ENCODE measurements at places on chromosomes 11 and 22.
A peak's percentile ranks its signal among the peaks of the same experiment; 100 is the strongest.

DNA sequence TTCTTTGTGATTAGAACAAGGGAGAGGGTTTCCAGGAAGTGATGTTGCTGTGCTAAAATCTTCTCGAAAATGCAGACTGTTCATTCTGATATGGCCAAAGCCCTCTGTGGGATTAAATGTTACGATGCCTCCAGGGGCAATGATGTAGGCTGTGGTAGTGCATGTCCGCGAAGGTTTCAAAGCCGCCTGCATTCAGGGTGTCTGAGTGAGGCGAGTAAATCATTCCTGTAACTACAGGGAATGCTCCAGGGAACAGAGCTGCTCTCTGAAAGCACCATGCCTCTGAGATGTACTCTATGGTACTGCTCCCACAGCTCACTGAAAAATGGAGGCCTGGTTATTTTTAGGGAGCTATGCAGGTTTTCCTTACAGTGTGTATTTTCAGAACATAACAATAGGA, 21.2 kb downstream of the PDGFD start:
- DNase-seq: no peak

GRCh38 chr11:100841711-100842407, 154.8 kb downstream of the ARHGAP42 start:
- DNase-seq: no peak

DNA sequence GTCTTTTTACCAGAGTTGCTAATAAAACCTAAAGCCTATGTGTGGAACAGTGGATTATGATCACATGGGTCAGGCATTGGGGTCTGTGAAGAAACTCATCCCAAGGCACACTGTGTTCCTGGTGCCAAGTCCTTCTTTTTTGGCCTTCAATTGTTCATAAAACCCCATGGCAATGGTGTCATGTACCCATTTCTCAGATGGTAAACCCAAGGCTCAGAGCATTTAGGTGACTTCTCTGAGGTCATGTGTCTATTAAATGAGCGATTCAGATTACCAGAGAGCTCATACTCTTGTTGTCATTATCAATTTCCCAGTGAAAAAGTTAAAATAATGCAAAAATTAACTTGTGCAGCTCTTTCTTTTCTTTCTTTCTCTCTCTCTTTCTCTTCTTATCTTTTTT, 272.8 kb upstream of the SYN3 start:
- no peak for DNase-seq

- no peak for DNase-seq
These were observed 65.6 kb downstream of the OR4C45 start for GRCh38 chr11:50098186-50098725.

DNA sequence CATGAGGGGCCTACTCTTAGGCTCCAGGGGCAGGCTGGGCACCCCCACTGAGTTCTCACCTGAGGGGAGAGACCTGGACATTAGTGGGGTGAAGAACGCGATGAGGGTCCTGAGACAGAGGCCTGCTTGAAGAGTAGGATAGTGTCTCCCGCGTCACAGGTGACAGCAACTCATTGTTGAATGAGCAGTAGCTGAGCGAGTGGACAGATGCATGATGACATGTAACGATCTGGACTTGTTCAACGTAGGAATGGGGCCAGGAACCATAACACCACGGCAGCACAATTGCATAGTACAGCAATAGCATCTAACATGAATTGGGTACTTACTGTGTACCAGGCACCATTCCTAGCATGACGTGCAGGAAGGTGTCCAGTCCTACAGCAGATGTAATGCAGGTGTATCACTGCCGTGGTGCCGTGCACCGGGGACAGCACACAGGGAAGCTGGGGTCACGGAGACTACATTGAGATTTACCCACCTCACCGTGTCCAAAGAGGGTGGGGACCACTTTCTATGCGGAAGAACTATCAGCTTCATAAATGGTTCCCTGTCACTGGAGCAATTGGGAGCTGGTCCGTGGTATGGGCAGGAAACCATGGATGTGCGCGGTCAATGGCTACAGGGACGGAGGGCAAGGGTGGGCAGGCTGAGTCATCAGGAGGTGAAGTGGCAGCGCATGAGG, 1019.1 kb downstream of the TBC1D22A start:
- DNase-seq: no peak

- no peak for DNase-seq
These were observed 27.7 kb upstream of the RRM1 start for GRCh38 chr11:4066910-4067309.

DNA sequence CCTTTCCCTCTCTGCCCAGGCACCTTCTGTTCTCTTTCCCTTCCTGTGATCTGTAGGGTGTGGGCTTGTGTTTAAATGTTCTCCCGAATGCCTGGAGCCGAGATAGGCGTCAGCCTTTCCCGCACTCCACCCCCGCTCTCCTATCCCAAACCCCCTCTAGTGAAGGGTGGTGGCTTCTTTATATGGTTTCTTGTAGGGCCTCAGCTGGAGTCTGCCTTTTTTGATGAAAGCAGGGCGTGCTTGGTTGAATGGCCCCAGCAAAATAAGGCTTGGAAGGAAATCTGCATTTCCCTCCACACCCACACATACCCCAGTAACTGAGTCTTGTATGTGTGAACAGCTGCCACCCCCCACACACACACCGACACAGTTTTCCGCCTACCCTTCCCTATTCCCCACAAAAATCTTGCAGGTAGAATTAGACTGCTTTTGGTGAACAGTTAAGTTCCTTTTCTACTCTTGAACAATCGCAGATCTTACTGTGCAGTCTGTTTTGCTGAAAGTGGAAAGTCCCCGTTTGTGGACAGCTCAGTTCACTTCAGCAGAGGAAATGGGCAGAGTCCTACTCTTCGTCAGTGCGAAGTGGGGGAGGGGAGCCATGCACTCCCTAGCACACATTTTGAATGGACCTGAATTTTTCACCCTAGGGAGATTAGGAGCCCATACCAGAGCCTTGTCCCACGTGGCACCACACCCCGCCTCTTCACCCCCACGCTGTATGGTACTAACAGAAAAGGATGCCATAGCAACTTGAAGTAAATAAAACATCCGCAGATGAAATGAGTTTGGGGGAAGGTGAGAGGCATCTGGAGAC, 25.5 kb upstream of the GRK2 start:
- DNase-seq: no peak

- peak; percentile 61 for DNase-seq
These were observed 106.0 kb upstream of the TIMP3 start for GRCh38 chr22:32695451-32695891.

GRCh38 chr11:63853476-63853875, 14.6 kb downstream of the MARK2 start:
- no peak for DNase-seq

Data from AG04449 (cell line).